Muscle of leg (tissue), 16 donors: ENCODE measurements at places on chromosomes 2 and 18. TPM values are rescaled to one million over a fixed set of nuclear protein-coding genes. Genes with fewer than 3 reads are reported as not detected.

- no peak for DNase-seq
These were observed 50.6 kb downstream of the STAT4 start for GRCh38 chr2:191100216-191100615.

DNA sequence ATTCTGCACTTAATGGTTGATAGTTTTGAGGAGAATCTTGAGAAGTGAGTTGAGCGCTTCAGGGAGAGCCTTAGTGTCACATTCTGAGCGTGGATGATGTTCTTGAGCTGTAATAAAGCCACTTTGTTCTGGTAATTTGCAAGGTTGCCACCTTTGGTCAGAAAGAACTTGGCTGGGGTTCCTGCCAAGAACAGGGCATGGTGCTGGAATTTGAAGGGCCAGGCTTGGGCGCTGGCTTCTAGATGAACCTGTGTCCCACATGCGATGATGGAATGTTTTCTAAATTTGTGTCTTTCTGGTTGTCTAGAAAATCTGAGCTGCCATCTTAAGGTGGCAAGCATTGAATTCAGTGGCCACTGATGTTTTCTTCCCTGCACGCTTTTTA, 124.1 kb upstream of the EML6 start:
- DNase-seq: no peak

- DNase-seq: peak; percentile 97
These were observed at the start of gene ITGAV for GRCh38 chr2:186589612-186590349. Gene ITGAV (plus strand): TSS chr2:186590056. CDS start chr2:186590339, 283 bp downstream.

DNA sequence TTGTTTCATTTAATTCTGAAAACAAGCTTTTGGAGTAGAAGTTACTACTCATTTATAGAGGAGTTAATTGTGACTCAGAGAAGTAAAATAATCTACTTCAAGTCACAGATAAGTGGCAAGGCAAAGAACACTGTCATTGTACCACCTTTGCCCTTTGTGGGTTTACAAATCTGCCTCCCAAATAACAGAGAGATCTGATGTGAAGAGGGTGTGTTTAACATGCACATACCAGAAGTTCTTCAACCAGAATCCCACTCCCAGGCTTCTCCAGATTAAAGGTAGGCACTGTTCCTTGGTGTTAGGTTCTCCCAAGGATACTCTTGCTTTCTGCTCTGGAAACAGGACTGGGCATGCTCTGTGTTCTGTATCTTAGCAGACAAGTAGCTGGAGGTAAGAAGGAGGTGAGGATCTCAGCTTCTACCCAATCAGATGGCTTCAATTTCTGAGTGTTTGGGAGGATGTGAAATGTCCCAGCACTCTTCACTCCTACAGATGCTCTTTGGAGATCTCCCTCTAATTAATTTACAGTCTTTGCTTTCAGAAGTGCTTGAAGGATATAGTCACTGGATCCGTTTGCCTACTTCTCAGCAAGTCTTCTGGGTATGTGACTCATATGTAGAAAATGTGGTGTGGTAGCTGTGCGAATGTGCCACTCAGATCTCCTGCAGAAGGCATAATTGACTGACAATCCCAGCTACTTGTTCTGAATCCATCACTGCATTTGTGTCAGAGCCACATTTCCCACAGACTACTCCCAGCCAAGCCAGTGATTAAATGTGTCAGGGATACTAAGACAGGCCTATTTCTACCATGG, 111.1 kb downstream of the KLHL14 start:
- DNase-seq: no peak

DNA sequence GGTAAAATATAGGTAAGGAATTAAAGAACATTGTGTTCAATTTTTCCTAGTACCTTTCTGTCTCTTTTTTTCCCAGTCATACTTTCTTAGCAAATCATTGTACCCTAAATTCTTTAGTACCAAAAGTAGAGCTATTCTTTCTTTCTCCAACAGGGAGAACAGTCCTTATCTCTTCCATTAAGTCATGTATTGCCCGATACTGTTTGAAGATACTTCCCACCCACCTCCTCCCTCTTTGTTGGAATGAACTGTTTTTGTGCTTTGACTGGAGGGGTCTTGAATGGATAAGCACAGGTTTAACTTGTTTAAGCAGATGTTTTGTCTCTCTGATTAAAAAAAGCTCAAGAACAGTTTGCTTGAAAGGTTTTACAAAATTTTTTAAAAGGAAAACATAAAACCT, 41.3 kb downstream of the RAB10 start:
- no peak for DNase-seq

DNA sequence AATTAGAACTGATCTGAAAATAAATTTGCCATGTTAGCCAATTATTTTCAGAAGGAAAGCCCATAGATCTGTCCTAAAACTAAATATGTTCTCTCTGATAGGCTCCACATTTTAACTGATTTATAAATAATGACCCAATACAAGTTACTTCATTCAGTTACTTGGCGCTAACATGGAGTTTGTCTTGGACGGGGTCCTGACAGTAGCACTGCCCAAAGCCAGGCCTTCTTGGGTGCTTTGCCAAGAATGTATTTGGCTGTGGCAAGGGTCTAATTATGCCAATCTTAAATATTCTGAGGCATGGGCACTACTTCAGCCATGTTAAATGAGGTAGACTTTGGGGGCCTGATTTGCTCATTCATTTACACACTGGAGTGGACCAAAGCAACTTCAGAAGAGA, 135.0 kb upstream of the PKDCC start:
- DNase-seq: no peak

Gene ACADL
- total RNA-seq: 5.2 TPM

Gene HAAO
- total RNA-seq: 14.8 TPM
